ENCODE measurements at places on chromosomes 6 and 20.

GRCh38 chr6:42451333-42452170 lies at the start of gene TRERF1:
TSS of gene TRERF1 (minus strand) at chr6:42451926. CDS start at chr6:42269590, 182,336 bp downstream.
- peak; percentile 65 for DNase-seq

- DNase-seq: no peak
Observed at GRCh38 chr6:142822383-142822782, 122.6 kb downstream of the HIVEP2 start.

DNA sequence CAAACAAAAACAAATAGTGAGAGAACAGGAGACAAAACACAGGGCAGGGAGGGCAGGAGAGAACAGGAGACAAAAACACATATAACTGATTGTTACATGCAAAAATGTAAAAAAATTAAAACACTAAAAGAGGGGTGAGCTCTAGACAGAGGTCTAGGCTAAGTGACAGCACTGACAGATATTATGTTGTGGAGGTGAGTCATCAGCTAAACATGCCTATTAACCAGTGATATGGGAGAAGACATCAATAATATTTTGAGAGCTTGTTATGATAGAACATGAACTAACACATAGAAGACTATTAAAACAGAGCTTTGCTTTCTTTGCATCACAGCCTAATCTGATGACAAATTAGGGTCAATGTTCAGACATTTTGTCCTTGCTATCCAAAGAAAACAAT lies 972.7 kb downstream of the PRIM2 start:
- no peak for DNase-seq

DNA sequence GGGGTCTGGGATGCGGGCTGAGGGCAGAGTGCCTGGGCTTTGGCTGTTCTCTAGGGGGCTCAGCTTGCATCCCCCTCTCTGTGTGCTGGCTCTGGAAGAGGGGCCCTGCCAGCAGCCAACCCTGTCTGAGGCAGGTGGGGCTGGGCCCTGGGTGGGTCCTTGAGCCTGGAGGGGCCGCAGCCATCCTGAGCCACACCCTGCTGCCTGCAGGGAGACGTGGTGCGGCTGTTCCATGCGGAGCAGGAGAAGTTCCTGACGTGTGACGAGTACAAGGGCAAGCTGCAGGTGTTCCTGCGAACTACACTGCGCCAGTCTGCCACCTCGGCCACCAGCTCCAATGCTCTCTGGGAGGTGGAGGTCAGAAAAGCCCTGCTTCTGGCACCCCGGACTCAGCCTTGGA lies 41.2 kb downstream of the ITPR3 start:
- no peak for DNase-seq

DNA sequence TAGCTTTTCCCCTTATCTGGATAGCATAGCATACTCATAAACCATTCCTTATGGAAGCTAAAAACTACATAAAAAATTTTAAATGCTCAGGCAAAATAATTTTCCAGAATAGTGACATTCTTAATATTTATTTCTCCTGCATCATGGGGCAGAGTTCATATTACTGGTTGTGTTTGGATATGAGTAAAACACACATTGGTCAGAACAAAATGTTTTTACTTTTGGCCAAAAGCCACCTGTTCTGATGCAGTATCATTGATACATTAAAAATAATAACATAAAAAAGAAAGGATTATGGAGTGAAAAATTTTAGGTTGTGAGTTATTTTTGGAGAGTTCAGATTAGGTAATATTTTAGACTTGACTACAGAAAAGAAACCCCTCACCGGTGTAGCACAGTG lies 33.6 kb downstream of the TRAM2 start:
- no peak for DNase-seq

Measured in astrocyte of the hippocampus (primary cell).